Mucosa of descending colon (tissue), 3 donors: ENCODE measurements at places on chromosomes 5 and 9. TPM values are rescaled to one million over a fixed set of nuclear protein-coding genes. Genes with fewer than 3 reads are reported as not detected.
A peak's percentile ranks its signal among the peaks of the same experiment; 100 is the strongest.

DNA sequence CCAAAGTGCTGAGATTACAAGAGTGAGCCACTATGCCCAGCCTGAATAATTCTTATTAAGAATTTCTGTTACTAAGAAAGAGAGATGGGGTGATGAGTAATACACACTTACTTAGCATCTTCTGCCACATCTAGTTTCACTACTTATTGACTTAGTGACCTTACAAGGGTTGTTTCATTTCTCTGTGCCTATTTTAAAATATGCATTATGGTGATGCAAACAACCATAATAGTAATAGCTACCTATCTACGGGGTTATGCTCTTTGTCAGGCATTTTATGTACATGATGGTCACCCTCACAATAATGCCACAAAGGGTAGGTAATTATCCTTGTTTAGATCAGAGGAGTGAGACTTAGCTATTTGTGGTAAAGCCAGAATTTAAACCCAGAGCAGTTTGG, 499.0 kb upstream of the SGCD start:
- DNase-seq = no peak

GRCh38 chr9:137234758-137235423, 4.2 kb downstream of the SLC34A3 start:
- no peak for DNase-seq

DNA sequence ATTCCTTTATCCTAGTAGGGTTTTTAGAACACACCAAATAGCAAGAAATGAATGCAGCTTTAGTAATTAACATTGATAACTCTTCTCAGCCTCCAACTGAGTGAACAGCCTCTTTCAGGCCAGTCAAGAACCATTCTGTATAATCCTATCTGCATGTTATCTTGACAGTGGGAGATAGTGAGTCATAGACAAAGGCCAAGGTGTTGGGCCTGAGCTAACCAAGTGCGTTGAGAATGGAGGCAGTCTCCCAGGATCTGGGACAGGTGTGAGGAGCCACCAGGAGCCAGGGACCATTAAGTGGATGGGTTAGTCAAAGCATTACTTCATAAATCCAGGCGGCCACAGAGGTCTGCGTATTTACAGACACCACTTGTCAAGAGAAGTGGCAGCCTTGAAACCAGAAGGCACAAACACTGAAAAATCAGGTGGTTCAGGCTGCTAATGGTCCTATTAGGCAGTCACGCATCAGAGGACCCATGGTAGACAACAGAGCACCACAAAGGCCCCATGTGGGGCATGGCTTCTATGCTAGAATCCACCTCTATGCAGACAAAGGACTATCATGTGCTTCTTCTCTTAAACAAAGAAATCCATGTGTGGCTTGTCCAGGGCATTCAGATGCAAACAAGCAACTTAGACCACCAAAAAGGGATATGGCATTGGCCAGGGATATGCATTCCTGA, 409.7 kb upstream of the PIK3R1 start:
- no peak for DNase-seq

The SPACA9 gene
- 2.5 TPM for total RNA-seq

- peak; percentile 21 for DNase-seq
Observed at GRCh38 chr9:23823986-23824829, 1.8 kb downstream of the ELAVL2 start.

- DNase-seq = no peak
Observed at GRCh38 chr5:111211341-111211740, 12.8 kb upstream of the CAMK4 start.

The CERT1 gene
- 63.4 TPM for total RNA-seq

The IFNK gene
- not detected for total RNA-seq

DNA sequence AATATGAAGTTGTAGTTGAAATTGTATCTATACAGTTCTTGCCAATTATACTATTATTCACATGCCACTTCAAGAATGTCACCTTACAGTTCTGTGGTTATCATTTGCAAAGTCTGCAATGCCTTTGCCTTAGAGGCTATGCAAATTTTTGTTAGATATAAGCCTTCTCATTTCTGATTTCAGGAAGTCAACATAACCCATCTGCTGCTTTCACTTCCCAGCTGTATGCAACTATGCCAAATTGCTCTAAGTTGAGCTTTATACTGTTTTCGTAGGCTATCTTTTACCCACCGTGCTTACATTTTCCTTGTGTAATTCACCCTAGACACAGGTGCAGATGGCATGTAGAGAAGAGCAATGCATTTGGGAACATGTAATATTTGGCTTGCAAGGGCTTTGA, 1083.0 kb downstream of the CDH9 start:
- DNase-seq = no peak

The IL5 gene
- not detected for total RNA-seq

- DNase-seq = no peak
Observed at GRCh38 chr9:16499892-16500291, 370.6 kb downstream of the BNC2 start.

DNA sequence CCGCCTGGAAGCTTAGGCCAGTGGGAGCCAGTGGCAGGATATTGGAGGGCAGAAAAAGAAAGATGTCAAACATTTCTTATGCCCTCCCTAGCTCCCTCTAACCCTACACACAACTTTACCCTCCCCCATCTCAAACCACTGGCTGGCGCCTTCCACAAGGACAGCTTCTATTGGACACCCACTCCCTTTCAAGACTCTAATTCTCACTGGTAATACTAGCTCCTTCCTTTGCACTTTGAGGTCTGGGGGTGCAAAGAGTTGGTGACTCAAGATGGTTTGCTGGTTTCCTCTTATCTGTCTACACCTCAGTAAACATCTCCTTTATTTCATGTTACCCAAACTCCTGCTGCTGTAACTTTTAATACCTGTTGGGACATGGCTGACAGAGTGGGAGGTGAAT, 11.6 kb upstream of the ITGA1 start:
- DNase-seq = no peak

DNA sequence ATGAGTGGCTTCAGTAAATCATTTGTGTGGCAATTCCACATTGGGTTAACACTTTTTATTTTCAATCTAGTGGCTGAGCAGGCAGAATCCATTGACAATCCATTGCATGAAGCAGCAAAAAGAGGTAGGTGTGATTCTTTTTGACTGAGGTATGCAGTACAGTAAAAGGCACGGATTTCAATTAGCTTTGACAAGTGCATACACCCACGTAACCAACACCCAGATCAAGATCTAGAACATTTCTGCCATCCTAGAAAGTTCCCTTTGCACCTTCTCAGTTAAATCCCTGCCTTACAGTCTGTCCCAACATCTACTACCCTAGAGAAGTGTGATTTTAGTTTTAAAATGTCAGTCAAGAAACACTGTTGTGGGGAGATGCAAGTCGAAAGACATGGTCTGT, 43.4 kb downstream of the OSTF1 start:
- DNase-seq = no peak

The KCNIP1 gene
- not detected for total RNA-seq

The OR1J2 gene
- total RNA-seq = not detected

The ALDH7A1 gene
- total RNA-seq = 46.1 TPM

The MAMDC4 gene
- 18.5 TPM for total RNA-seq

DNA sequence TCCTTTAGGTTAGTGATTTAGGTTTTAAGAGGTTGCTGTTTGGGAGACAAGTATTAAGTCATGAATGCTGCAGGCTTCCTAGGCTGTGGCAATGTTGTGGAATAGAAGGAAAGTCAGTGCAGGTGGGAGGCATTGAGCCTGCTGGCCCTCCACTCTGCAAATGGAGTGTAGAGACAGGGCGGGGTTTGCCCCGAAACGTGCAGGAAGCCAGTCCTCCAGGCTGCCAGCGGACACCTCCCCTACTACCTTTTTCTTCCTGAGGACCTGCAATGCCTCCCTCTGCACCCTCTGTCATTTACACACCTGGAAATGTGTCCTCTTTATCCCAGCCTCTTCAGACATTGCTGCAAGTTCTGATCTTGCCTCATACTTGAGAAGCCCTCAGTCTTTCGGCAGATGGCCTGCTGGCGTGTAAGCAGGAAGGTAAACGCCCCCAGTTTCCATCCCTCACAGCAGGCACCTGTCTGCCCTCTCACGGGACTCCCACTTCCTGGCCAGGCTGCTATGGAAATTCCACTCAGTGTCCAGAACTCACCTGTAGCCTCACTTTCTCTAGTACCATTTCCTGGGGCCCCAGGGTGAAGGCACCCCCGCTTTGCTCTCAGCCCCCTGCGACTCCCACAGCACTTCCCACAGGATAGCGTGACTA, 81.6 kb upstream of the BOD1 start:
- no peak for DNase-seq

The DAB2IP gene
- 109 TPM for total RNA-seq

The CDH9 gene
- not detected for total RNA-seq

- no peak for DNase-seq
Observed at GRCh38 chr9:18456624-18457237, 17.2 kb upstream of the ADAMTSL1 start.

DNA sequence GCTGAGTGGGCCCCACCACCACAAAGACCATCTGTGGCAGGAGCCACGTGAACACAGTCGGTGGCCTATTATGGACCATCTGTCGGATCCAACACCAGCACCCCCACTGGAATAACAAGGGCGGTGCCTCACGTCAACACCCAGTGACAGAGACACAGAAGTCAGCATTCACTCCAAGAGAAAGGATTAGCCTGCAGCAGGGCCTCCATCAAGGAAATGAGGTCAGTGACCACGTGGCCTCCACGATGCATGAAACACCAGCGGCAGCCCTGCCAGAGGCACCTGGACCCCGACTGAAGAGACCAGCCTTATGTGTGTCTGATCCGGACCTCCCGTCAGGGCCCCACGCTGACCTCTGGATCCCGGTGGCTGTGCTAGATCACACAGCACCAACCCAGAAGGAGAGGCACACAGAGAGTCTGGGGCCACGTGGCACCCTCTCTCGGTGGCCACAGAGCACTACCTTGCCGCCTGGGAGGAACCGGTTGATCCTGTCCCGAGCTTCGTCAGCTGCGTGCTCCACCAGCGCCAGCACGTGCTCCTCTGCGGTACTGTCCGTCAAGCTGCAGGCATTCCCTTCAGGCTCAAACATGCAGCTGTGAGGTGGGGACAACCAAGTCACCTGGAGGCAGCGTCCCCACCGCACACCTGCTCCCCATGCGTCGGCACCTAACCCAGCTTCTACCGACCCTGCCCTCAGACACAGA, 9.0 kb downstream of the BRD9 start:
- no peak for DNase-seq

- DNase-seq = no peak
Observed at GRCh38 chr5:180170810-180171567, 38.0 kb downstream of the RASGEF1C start.

DNA sequence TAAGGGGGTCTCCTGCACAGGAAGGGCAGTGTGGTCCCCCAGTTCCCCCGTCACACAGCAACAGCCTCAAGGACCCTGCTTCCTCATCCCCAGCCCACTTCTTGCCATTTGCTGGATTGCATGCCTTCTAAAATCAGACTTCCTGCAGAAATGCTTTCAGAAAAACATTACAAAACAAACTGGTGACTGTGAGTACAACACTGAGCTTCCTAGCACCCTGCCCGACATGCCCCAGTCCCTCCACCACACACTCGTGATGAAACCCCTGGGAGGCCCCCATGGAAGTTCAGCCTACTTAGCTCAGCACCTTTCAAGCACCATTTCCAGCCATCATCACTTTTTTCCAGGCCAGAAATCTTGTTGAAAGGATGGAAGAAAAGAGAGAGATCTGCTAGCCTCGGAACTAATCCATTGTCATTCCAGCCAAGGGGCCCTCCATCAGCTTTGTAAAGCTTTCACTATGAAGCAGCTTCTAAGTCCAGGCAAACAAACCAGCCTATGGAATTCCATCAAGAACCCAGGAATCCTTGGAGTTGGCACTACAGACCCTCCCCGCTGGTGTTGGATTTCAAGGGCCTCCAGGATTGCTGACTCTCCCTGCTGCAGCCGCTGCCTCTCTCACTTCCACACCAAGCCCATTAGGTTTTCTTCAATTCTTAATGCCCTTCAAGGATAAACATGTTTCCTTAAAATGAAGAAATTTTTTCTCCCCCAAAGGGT, 114.6 kb downstream of the C5orf15 start:
- no peak for DNase-seq

The CCL21 gene
- total RNA-seq = 18.7 TPM
